ENCODE measurements at places on chromosomes 5 and 9.

GRCh38 chr5:88142636-88142885 lies 126.1 kb downstream of the TMEM161B start:
- no peak for DNase-seq

GRCh38 chr5:81303563-81303962 lies 2.2 kb downstream of the ZCCHC9 start:
- no peak for DNase-seq

DNA sequence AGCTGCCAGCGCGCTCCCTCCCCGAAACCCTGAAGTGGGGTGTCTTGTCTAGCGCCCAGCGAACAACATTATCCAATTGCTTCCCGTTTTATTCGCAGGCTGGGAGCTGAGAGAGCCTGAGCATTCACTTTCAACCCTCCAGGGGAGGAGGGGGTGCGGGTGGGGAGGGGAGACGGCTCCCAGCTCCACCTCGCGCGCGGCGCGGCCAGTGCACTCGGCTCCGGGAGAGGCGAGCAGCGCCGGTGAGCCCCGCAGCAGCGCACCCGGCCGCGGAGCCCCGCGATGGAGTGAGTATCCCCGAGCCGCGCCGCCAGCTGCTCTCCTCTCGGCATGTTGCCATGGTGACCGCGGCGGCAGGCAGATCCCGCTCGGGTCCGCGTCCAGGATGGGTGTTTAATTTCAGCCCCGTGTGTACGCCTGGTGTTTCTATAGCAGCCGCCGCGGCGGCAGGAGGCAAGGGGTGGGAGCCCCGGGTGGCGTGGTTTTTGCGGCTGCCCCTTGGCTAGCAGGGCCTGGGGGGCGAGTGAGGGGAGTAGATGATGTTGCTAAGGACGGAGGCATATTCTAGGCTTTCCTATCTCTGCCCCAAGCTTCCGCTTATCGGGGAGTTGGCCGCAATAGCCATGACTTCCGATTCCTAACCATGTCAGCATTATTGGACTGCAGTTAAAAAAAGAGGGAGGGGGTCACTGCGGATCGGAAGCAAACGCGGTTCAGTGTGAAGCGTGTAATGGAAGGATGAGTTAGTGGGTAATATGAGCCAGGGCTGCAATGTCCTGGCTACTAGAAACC lies 139.2 kb upstream of the PALM2AKAP2 start:
- no peak for DNase-seq

- no peak for DNase-seq
Observed at GRCh38 chr5:113694576-113694975, 181.1 kb downstream of the YTHDC2 start.

DNA sequence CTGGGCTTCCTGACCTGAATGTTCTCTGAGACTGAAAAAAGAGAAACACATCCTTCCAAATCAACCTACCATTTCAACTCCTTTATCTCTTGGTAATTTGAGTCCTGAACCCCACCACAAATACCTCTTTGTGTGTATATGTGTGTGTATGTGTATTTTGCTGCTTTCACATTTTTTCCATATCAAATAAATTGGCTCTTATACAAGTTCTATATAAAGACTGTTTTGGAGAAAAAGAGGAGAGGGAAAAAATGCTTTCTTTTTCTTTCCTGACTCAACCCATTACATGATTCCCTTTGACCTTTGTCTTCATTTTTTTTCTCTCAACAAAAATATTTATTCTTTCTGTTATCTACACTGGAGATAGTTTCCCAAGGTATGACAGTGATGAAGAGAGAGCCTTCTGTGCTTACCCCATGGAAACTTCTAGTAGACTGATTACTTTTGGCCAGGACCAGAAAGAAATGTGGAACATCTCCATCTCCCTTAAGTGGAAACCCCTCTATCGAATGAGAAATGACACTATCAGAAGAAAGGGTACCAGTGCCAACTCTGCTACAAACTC lies 85.3 kb downstream of the PAPPA start:
- DNase-seq = no peak

DNA sequence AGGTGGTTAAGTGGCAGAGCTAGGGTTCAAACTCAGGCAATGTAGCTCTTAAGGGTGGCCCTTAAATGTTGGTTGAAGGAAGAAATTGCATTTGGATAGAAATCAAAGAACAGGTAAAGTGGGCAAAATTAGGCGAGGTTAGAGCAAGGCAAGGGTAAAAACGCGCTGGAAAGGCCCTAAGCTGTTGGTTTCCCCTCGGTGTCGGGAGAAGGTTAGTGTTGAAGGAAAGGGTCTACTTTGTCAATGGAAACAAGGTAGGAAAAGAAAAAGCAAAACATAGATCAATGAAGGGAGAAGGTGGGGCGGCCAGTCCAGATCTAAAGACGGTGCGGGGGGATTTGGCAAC lies 431 bp downstream of the FASTKD3 start:
- DNase-seq = no peak

- no peak for DNase-seq
Observed at GRCh38 chr9:124676159-124676551, 95.0 kb downstream of the NR6A1 start.

- no peak for DNase-seq
Observed at GRCh38 chr5:141701360-141702119, 19.5 kb upstream of the ARAP3 start.

GRCh38 chr5:110625376-110625999 lies 101.0 kb downstream of the TMEM232 start:
- DNase-seq = no peak

DNA sequence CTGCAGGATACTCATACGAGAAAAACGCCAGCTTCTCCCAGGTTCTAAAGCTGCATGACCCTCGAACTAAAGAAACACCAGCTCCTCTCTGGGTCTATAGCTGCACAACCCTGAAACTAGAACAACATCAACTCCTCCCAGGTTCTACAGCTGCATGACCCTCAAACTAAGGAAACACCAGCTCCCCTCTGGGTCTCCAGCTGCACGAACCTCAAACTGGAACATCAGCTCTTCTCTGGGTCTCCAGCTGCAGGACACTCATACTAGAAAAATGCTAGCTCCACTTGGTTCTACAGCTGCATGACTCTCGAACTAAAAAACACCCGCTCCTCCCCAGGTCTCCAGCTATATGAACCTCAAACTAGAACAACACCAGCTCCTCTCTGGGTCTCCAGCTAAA lies 811.1 kb downstream of the CDH9 start:
- no peak for DNase-seq

DNA sequence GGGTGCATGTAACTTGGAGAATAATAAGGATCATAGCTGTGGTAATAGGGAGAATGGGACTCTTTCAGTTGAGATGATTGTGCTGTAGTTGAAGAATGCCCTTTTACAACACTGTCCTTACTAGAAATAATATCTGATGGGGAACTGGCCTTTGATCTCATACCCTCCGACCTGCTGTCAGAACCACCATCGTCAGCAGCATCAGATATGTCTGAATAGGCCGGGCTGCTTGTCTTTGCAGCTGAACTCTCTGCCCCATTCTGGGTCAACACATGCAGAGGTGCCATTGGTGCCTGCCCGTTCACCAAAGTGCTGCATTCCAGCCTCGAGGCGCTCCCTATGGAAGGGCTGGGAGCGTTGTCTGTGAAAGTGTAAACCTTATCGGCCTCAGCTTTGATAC lies 99.1 kb downstream of the ZNF608 start:
- DNase-seq = no peak

DNA sequence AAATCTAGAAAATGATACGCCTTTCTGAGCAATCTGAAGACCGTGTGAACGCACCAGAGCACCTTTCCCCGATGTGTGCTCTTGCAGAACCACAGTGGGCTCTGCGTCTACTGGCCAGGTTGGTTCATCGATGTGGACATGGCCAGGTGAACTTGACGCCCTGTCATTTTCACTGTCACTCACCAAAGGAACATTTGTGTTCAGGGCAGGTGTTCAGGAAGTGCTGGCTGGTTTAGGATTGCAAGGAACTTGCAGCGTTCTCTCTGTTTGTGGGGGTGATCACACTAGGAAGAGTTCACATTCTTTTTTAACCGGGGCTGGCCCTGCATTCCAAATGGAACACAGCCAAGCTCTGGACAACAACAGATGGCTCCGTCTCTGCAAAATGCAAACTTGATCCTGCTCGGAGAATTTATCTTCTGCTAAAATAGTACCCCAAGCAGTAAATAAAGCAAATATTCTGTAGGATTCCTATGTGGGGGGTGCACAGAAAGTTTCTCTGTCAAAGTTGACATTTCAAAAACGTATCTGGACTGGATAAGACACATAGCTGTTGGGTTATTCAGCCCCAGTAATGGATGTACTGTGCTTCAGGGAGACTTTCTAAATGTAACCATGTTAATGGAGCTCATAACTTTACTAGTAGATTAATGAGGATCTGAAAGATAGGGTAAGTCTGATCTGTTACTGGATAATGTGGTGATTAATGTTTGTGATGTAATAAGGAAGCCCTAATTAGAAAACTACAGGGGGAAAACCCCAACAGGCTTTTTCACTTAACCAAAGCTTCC lies 45.7 kb upstream of the FANCC start:
- DNase-seq = no peak

DNA sequence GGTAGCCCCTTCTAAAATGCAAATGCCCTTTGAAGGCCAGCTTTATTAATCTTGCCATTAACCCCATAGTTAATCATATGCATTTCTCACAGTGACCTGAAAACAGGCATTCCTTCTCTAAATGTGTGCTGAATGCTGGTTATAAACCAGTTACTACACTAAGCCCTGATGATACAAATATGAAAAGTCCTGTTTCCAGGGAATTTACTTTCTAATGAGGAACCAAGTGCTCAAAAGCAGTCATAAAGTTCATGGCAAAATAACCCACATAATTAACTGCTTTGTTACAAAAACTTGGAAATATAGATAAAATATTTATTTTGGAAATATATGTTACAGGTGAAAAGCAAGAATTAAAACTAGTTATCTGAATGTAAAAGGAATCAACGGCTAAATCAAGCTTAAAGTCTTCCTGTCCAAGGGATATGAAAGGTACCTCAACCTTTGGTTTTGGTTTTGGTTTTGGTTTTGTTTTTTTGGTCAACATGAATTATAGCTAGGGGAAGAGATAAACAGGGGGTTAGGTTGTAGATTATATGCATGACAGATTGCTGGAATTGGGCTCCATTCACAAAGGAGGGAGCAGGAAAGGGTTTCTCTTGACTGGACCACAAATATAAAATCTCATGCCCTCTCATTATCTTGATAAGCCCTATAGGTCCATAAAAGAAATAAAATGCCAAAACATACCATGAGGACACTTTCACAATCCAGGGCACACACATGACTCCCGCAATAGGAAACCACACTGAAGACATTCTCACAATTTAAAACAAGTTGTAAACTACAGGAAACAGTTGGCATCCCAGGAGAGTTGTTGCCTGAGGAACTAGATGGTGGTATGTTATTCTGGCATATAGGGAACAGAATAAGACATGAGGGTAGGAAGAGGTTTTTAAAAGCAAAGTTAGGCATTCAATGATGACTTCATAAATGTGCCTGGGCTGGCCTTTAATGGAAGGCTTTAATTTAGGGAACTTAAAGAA lies 46.7 kb upstream of the MACIR start:
- DNase-seq = no peak

DNA sequence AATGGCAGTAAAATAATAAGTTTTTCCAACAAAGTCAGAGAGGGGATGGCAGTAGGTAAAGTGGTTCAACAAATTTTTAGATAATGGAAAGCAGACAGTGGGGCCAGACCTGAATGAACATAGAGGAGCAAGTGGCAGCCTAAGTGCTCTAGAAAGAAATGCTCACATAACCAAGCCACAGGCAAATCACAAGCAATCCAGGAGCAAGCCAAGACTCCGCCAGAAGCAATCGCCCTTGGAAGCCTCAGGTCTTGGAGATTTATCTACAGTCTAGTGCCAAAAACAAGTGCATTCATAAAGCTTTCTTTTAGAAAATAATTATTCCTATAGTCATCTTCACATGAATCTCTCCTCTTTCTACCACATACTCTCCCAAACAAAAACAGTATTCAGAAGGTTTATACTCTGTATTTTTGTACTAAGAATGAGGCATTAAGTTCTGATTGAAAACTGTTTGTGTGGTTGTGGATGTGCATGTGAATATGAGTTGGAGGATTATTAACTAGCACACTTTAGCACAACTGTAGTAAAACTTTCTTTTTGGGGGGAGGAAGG lies 375.5 kb downstream of the CDH9 start:
- DNase-seq = no peak

- no peak for DNase-seq
Observed at GRCh38 chr5:169218176-169218575, 82.8 kb downstream of the SLIT3 start.

DNA sequence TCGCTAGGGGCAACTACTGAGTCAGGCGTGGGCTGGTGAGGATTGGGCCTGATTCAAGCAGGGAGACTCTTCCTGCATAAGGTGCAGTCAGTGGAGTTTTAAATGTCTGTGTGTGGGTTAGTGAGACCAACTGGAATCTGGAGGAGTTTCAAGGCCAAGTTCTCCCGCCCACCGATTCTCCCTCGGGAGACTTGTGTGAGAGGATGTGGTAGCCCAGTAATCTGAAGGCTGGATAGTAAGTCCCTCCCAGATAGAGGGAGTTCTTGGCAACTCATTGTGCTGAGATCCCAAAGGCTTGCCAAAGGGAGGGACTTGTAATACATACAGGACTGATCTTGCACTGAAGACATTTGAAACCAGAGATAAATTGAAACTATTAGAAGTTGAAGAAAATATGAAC lies 51.8 kb downstream of the WDR36 start:
- DNase-seq = no peak

GRCh38 chr5:59615272-59615671 lies 278.3 kb downstream of the PDE4D start:
- no peak for DNase-seq

DNA sequence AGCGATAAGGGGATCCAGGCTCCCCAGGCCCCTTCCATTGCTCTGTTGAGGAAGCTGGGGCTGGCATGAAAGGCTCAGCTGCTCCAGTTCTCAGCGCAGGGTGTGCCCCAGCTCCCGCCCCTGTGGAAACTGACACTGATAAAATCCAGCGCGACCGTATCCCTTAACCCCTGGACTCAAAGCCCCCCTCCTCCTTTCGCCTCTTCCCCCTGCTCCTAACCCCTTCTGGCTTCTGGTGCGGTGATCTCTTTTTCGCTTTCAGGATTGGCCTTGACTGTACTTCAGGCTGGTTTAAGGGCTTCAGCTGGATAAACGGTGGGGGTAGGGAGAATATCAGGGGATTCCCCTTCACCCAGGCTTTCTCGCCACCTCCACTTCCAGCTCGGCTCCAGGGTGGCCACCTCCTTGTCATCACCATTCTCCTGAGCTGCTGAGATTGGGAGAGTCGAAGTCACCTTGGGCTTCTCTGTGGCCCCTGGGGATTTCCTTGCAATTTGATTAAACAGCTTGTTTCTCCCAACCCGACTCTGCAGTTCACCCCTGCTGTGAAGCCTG lies 843 bp downstream of the BSPRY start:
- no peak for DNase-seq

- DNase-seq = no peak
Observed at GRCh38 chr5:40680741-40681362, 1.1 kb downstream of the PTGER4 start.

GRCh38 chr9:131747352-131747751 lies 7.5 kb upstream of the RAPGEF1 start:
- no peak for DNase-seq

GRCh38 chr5:143055596-143056338 lies 285.6 kb downstream of the ARHGAP26 start:
- DNase-seq = no peak

Measured in stimulated activated CD4-positive, alpha-beta T cell treated with anti-CD3 and anti-CD28 coated beads, Interleukin-15, amount 100 ng/mL, for 1 hour (primary cell).